ENCODE measurements at places on chromosomes 5 and 9.

DNA sequence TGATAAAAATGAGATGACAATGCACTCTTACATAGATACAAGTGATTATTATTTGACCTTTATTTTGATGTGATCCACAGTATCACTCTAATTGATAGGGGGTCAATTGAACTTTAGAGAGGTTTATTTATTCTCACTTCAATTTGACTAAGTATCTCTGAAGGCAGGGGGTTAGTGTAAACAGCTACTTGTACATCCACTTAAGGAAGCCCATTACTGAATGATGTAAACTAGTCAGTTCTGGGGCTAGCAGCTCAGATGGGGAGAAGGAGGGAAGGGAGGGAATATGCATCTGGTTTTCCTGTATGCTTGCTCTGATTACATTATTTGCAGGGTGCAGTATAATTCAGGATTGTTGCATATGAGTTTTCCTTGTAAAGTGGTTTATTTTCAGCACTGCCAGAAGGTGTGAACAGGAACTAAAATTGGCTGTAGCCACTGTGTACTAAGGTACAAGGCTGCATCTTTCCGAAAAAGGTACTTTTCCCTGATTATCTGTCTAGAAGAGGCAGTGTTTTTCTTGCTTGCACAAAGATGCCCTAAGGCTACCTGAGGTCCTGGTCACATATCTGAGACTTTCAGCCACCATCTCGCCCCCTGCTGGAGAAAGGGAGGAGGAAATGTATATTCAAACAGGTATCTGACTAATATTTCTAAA lies 51.2 kb downstream of the MRPS27 start:
- DNase-seq: peak; percentile 35

DNA sequence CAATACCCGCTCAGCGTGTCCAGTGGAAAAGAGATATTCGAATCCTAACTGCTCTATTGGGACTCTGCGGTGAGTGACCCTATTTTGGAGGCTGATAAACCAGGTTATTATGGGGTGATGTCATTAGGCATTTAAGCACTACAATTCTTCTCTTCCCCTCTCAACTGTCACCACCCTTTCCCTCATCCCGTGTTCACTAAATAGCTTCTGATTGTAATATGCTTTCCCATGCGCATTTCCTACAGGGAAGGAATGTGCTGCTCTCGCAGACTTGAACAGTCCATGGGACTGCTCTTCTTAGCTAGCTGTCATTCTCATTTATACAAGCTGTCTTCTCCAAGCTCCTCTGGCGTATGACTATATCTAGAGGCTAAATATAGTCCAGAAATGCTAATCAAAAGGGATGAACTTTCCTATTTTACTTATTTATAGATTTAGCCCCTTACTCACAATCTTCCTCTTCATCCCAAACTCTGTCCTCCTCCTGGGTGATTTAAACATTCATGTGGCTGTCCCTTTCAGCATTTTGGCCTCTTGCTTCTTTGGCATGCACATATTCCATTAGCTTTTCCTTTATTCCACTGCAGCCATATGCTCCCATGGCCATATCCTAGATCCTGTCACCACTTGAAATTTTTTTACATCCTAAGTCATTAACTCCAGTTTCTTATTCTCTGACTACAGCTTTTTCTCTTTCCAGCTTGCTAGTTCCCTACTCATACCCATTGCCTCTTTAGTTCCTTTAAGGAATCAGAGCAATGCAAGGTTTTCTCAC lies 39.6 kb upstream of the CSNK1G3 start:
- no peak for DNase-seq

- no peak for DNase-seq
These were observed 52.0 kb upstream of the KCNIP1 start for GRCh38 chr5:170451747-170452365.

DNA sequence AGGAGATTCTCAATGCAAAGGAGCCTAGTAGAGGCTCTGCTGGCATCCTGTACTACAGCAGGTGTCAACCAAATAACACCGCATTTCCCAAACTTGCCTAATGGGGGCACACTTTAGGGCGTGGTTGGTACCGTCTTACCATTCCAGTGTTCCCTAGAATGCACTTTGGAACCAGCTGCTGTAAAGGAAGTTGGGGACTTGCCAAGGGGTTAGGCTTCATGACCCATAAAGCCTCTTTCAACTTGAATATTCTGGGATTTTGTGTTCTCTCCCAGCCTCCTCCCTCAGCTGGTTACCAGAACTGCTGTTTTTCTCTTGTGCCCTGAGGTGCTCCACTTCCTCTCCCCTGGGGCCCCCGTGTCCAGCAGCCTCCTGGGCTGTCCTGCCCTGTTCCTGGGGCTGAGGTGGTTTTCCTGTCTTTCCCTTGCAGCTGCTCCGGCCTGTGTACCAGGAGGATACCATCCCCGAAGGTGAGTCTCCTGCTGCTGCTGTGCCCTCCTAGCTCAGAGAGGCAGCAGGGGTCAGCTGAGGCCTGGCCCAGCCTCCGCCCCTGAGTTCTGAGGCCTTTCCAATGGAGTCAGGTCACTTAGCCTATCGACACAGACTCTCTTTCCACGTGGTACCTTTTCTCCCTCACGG lies 44.7 kb downstream of the RGS3 start:
- DNase-seq: no peak

DNA sequence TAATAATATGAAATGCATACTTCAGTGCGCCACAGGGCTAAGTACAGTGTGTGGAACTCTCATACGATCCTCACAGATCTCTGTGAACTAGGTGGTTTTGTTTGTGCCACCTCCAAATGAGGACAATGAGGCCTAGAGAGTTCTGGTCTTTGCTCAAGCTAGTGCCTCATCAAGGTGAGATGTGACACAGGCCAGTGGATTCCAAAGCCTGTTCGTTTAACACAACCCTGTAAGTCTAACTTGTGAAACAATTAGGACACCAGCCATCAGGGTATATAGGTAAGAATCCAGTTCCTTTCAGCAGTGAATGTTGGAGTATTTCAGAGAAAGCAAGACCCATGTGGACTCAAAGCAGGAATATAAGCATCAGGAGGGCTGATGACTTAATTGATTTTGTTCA lies 130.7 kb upstream of the GAS1 start:
- no peak for DNase-seq

DNA sequence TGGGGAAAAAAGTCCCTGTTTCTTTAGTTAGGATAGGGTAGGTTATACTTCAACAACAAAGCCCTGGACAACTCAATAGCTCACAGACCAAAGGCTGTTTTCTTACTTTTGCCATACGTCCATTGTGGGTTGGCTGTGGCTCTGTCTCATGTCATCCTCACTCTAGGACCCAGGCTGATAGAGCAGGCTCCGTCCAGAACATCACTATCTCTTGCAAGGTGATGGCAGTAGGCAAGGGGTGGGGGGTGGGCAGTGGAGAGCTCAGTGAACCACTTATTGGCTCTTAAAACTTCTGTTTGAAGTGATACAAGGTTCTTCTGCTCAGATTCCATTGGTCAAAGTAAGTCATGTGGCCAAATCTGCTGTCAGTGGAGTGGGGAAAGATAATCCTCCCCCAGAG lies 126.4 kb downstream of the CMYA5 start:
- no peak for DNase-seq

- DNase-seq: no peak
These were observed 14.1 kb downstream of the ZFP62 start for GRCh38 chr5:180847026-180847425.

GRCh38 chr5:107574287-107574686 lies 96.5 kb downstream of the EFNA5 start:
- DNase-seq: no peak

GRCh38 chr9:68933434-68934328 lies 80.2 kb downstream of the PRKACG start:
- DNase-seq: no peak

DNA sequence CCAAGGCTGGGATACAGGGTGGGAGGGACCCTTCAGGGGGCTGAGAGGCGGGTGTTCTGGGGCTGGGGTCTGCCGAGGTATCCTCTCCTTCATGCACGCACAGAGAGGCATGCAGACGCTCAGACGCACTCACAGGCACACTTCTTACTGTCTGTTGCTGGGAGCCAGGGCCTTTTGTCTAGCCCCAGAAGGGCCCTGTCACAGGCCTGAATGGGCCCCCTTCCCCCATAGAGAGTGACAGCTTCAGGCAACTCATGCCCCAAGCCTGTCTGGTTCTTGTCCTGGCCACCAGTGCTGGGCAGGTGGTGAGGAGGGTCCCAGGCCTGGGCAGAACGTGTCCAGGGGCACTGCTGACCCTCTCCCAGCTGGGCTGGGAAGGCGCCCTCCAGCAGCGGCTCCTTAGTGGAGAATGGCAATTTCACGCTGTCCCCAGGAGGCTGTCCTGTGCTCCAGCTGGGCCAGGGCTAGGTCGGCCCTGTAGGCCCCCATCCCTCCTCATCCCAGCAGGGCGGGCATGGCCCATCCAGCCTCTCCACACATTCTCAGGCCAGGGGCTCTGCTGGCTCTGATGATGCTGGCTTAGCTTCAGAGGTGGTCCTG lies 45.3 kb downstream of the LMX1B start:
- DNase-seq: no peak

DNA sequence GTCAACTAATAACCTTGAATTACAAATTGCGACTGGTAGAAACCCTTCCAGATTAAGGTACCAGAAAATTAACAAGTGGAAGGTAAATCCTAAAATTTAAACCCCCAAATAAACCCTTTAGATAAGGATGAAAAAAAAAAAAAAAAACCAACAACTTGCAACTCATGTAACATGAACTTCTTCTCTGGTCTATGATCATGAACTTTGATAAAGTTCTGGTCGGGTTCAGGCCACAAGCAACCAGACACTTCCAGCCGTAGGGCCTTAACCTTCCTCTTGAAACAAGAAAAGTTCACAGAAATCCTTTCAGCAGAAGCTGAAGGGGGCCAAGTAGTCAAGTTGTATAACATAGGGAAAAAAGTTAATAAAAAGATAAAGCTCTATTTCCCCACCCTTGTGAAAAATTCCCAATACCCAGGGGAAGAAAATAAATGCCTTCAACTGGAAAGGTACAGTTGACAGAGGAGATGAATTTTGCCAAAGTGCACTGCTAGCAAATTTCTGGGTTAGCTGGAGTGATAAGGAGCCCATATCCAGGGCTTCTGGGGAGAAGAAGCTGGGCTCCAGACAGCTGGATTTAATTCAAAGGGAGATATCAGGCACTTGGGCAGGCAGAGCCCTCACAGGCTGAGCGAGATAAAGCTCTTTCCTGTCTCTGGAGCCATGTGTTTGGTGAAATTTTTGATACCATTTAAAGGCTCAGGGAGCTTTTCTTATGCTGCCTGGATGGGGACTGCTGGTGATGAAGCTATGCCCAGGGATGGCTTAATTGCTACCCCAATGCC lies 234.2 kb upstream of the PANK3 start:
- no peak for DNase-seq

DNA sequence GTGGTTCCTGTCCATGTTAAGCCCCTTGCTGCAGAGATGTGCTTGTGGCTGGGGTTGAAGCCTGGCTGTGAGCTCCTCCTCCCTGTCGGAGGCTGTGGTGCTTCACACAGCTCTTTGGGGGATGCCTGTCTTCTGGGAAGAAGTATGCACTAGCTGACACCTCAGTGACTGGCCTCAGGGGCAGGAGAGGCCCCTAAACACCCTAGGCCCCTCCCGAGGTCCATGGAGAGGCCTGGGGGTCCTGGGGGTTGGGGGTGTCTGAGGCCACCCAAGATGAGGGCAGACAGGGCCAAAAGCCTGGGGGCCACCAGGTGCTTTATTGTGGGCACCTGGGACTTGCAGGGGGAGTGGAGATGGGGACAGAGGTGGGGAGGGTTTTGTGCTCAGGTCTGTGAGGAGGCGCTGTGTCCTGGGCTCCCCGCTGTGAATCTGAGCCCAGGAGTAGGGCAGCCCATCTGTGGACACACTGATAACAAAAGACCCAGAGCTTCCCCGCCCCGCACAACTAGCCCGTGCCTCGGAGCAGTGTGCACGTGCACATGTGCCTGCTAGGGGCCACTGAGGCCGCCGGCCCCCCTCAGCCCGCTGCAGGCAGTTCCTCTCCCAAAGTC lies 92.0 kb downstream of the PHF2 start:
- DNase-seq: no peak

DNA sequence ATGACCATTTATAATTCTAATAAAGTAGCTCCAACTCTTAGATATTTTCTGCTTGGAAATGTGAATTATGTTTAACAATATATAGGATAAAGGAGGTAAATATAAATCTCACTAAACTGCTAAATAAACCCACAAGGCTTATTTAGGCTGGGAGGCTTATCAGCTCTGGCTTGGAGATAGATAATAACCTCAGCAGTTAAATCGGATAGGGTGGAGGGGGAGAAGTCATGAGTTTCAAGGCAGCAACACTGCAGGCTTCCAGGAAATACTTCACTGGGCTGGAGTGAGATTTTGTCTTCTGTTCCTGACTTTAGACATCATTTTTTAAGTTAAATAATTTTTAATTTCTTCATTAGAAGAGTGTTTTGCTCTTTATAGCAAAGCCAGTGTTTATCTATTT lies 80.0 kb upstream of the ITGA2 start:
- DNase-seq: no peak

DNA sequence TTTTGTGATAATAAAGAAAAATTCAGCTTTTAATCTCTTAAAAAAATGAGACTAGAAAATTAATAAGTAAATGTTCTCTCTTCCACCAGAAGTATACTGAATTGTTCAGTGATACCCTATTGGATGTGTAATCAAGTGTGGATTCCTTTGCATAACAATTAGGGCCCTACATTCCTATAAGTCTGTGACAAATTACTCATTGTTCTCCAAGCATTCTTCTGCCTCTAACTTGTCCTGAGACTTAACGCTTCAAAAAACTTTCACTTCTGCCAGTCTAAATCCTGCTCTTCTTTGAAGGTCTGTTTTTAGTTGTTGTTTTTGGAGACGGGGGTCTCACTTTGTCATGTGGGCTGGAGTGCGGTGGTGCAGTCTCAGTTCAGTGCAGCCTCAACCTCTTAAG lies 9.2 kb upstream of the DDX46 start:
- no peak for DNase-seq

DNA sequence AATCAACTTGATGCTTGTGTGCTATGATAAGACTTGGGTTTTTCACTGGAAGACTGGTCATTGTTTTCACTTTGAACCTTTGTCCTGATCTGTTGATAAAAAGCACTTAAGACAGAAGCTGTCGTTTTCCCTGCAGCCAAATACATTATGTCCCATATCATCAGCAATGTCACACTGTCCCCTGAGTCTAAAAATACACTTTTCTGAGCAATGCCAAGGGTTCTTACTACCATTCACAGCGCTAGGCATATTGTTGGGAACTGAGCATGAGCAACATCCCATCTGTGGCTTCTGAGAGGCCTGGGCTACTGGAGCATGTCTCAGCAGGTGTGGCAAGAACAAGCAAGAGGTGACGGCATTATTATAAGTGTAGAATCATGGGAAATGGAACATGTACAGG lies 81.8 kb downstream of the SEMA6A start:
- DNase-seq: no peak

DNA sequence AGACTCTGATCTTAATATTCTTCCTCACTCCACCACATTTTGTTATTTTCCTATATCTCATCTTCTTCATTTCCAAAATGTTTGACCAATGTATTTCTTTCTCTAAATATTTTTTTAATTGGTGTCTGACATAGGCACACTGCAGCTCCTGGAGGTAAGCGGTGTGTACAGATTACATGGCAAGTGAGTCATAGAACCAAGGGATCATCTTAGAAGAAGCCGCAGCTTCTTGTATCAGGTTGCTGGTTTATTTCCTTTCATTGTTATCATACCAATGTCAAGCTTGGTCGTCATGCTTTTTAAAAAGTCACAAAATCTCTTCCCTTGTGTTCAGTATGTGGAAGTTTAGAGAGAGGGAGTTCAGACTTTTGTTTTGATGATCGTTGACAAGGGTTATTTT lies 526.1 kb upstream of the CDH18 start:
- no peak for DNase-seq

GRCh38 chr9:9100070-9100469 lies 1300.5 kb upstream of the DMAC1 start:
- no peak for DNase-seq

GRCh38 chr9:32590476-32590875 lies 17.5 kb upstream of the NDUFB6 start:
- DNase-seq: no peak

GRCh38 chr5:134813827-134814226 lies 31.9 kb upstream of the C5orf24 start:
- DNase-seq: peak; percentile 8

Measured in memory B cell (primary cell).